ENCODE measurements at places on chromosomes 16 and 17.

GRCh38 chr17:47889734-47890529 is 6.1 kb upstream of the SP2 start:
- peak; percentile 84 for DNase-seq

- no peak for DNase-seq
Observed at GRCh38 chr16:70161350-70161749, 12.2 kb upstream of the CLEC18C start.

- no peak for DNase-seq
Observed at GRCh38 chr17:11583306-11583992, 14.8 kb upstream of the DNAH9 start.

DNA sequence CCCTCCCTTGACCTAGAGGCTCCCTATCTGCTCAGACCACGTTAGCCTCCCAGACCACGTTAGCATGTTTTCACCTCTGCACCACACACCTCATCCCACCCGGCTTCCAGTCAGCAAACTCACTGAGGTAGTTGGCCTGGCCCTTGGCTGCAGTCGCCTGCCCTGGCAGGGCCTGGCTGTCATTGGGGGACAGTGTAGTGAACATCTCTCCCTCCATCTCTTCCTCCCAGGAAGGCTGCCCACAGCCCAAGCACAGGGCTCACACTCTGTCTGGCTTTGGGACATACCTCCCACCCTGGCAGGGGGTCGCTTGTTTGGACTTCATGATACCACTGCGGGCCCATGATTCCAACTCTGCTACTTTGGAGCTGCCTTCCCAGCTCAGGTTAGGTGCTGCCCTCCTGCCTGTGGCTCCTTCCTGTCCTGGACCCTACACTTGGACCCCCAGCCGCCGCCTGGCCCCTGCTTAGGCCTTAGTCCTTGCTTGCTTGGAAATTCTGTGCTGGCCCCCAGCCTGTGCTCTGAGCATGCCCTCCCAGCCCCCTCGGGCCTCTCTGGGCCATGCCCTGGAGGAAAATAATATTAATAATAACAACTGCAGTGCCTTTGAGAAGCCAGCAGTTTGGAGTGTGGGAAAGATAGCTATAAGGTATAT is 167.7 kb downstream of the COPRS start:
- no peak for DNase-seq

DNA sequence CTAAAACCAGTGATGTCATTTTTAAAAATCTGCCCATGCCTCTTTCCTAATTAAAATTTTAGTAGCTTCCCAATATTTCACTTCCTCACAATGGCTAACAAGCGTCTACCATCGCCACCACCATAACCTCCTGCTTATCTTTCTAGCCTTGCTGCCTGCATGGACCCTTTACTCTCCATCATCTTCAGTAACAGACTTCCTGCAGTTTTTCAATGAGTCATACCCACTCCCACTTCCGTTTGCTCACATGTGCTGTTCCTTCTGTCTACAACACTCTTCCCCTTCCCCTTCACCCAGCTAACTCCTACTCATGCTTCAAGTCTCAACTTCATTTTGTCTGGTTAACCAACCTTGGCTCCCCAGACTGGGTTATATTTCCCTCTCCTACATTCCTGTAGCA is 12.8 kb upstream of the SKAP1 start:
- no peak for DNase-seq

- no peak for DNase-seq
Observed at GRCh38 chr17:969811-970355, 9.7 kb downstream of the NXN start.

Data from NCI-H446 (cell line).